ENCODE measurements at places on chromosomes 11 and 22.
A peak's percentile ranks its signal among the peaks of the same experiment; 100 is the strongest.

DNA sequence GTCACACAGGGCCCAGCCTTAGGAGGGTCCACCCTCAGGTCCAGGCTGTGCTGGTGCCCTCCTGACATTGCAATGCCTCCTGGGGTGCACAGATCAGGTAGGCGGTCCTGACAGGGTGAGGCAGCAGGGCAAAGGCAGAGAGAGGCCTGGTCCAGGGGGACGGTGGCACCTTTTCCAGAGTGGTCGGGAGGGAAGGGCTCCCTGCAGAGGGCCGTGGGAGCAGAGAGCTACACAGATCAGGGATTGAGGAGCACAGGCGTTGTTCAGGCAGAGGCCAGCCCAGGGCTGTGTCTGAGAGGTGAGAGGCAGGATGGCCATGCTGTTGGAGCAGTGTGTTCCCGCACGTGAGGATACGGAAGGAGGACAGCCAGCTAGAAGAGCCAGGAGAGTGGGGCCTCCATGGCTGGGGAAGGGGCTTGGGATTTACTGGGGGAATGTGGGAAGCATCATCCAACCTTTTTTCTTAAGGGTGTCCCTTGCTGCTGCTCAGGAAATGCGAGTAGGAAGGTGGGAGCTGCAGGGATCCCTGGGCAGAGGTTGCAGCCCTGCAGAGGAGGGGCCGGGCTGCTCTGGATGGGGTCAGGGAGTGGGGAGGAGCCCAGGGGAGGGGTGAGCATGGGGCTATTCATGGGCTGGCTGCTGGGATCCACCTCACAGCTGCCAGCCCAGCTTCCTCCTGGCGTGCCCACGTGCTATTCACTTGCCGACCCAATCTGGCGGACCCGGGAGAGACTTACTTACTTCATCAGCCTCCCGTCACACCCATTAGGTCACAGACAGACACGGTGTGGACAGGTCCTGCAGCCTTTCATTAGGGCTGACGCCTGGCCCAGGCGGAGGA is 1516.4 kb downstream of the TBC1D22A start:
- no peak for DNase-seq

DNA sequence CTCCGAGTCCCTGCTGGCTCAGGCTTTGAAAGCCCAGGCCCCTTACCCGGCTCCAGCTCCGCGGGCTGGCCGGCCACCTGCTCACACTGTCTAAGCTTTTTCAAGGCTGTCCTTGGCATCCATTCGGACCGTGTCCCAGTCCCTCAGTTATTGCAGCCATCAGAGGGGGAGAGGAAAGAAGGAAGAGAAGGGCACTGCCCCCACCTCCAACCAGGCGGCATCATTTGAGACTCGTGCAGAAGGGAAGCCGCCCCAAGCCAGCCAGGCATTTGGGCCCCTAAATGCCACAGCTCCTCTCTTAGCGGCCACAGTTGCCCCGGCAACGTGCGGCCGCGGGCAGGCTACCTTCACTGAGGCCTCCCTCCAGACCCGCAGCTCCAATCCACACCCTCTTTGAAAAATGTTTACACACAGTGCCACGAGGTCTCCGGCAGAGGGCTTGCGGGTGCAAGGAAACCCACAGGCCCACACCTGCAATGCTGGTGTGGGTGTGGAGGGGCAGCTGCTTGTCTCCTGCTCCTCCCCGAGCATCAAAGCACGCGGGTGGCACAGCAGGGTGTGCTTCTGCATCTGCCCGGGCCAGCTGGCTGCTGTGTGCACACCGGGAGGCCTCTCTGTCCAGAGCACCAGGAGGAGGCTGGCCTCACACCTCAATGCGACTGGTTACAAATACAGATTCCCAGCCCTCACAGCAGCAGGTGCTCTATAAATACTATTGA is 124.4 kb downstream of the CTTN start:
- DNase-seq = no peak

- DNase-seq = no peak
These were observed 16.4 kb upstream of the SYVN1 start for GRCh38 chr11:65150509-65151299.

GRCh38 chr11:130725421-130726233 is 190.7 kb downstream of the SNX19 start:
- no peak for DNase-seq

- no peak for DNase-seq
These were observed 599.9 kb downstream of the BUD13 start for GRCh38 chr11:116172851-116173250.

GRCh38 chr11:126669416-126669815 is 313.9 kb downstream of the ST3GAL4 start:
- DNase-seq = no peak

- no peak for DNase-seq
These were observed 51.6 kb downstream of the ST3GAL4 start for GRCh38 chr11:126407101-126407521.

GRCh38 chr11:91394727-91395414 is 829.7 kb upstream of the FAT3 start:
- no peak for DNase-seq

- DNase-seq = no peak
These were observed 91.2 kb downstream of the CLPB start for GRCh38 chr11:72343006-72343756.

- peak; percentile 87 for DNase-seq
These were observed 26.4 kb downstream of the KCTD17 start for GRCh38 chr22:37077802-37078448.

- no peak for DNase-seq
These were observed at the start of gene C11orf86 for GRCh38 chr11:66974724-66975404. Gene C11orf86, plus strand, starts transcription at chr11:66975304. Its CDS starts 59 bp downstream, at chr11:66975363.

DNA sequence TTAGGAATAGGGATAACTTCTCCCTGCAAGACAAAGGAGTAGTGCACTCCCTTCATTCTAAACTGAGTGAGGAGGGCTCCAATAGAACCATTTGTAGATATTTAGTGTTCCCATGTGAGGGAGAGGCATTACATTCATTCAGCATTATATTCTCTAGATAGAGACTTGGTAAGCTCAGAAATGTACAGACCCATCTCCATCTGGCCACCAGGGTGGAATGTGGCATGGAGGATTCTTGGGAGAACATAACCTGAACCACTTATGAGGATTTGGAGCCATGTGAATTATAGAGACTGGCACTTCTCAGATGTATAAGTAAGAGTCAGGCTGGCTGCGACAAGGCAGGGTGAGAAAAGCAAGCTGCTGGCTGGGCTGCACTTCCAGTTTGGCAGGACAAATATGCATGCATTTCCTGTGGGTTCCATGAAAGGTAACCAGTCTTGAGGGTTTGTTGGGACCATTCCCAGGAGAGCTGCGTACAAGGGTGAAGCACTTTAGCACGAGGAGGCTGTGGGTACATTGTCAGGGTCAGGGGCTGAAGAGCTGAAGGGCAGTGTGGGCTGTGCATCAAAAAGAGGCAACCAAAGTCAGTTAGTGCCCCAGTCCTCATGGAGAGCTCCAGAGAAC is 9.2 kb downstream of the RRP8 start:
- no peak for DNase-seq

DNA sequence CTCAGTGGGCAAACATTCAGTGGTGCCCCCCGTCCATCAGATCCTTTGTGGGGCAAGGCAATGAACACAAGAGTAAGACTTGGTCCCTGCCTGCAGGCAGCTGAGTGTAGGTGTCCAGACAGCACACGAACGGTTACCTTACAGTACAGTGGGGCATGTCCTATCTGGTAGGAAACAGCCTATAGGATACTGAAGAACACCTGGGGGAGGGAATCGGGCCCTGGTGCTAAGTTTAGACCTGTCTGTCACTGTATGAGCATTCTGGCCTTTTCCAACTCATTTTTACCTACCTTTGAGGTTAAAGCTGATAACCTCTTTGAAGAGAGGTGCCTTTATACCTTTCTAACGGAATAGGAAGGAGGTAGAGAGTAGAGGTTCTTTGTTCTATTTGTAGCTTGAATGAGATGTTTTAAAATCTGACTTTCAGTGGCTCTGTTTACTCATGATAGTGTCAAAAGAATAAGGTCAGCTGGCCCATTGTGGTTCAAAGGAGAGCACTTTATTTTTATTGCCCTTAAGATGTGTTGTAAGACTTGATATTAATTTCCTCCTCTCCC is 8.9 kb downstream of the ZNRF3 start:
- no peak for DNase-seq

DNA sequence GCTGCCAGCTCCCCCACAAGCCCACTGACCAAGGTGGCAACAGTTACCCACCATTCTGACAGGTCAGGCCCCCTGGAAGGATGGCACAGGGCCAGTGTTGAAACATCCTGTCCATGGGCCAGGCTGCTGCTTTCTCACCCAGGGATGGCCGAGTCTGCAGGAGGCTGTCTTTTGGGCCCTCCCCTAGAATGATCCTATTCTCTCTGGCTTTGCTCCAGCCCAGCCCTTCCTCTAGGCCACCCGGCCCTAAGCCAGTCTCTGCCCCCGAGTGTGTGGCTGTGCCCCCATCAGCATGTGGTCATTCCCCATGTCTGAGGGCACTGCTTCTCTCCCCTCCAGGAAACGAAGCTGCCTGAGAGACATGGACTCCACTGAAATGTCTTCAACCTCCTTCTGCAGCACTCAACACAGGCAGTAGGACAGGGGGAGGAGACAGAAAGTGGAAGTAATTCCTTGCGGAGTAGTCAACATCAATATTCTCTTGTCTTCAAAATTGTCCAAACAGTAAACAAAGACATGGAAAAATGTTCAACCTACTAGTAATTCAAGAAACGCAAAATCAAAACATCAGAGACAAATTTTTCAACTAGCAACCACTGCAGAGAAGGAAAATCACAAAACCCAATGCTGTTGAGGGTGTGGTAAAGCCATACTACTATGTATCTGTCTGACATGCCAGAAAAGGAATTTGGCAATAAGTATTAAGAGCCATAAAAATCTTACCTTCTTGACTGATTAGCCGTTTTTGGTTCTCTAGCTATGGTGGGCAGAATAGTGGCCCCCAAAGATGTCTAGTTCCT is 5.1 kb upstream of the SCARF2 start:
- no peak for DNase-seq

DNA sequence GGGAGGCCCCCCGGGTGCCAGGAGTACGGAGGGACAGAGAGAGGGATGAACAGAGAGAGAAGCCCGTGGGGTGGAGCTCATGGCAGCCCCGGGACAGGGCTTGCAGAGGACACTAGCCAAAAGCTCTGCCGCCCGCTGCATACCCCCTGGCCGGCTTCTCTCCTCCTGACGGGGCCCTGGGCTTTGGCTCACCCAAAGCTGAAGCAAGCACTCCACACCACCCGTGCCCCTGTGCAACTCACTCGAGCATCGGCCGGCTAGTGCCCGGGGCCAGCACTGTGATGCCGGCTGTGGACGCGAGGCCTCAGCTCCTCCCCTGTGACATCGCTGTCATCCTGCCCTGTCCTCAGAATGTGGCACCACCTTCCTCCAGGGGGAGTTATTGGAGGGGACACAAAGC is 429.6 kb downstream of the BRD1 start:
- no peak for DNase-seq

DNA sequence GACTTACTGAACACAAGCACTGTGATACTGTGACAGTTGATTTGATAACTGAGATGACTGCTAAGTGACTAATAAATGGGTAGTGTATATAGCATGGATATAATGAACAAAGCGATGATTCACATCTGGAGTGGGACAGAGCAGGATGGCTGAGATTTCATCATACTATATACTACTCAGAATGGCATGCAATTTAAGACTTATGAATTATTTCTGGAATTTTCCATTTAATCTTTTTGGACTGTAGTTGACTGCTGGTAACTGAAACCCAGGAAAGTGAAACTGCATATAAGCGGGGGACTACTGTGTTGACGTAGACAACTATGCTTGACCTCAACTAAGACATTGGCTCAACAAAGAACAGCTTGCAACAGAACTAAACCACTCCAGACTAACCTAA is 20.0 kb upstream of the NUCB2 start:
- DNase-seq = no peak

GRCh38 chr11:9977554-9977953 is 313.7 kb downstream of the SWAP70 start:
- no peak for DNase-seq

DNA sequence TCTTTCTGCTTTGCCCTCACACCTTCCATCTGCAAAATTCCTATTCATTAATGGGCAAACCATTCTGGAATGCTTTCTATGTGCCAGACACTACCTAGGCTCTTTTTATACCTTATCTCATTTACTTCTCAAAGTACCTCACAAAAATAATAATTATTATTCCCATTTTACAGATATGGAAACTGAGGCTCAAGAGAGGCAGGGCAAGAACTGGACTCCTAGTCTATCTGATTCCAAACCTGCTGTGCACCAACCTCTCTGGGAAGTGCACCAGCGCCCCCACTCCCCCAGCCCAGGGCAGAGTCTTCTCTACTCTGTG is 826 bp upstream of the DGAT2 start:
- no peak for DNase-seq

DNA sequence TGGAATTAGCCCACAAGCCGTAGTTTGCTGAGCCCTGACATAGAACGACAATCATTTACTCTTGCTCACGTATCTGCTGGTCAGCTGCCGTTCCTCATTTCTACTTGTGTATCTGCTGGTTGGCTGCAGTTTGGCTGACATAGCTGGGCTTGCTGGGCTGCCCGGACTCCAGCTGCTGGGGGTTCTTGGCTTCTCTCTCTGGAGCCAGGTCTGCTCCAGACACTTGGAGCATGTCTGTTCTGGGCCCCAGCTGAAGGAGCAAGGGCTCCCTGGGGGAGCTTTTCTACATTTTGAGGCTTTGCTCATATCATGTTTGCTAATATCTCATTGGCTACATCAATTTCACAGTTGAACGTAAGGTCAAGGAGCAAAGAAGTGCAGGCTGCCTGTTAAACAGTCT is 47.3 kb downstream of the PRDM11 start:
- no peak for DNase-seq

DNA sequence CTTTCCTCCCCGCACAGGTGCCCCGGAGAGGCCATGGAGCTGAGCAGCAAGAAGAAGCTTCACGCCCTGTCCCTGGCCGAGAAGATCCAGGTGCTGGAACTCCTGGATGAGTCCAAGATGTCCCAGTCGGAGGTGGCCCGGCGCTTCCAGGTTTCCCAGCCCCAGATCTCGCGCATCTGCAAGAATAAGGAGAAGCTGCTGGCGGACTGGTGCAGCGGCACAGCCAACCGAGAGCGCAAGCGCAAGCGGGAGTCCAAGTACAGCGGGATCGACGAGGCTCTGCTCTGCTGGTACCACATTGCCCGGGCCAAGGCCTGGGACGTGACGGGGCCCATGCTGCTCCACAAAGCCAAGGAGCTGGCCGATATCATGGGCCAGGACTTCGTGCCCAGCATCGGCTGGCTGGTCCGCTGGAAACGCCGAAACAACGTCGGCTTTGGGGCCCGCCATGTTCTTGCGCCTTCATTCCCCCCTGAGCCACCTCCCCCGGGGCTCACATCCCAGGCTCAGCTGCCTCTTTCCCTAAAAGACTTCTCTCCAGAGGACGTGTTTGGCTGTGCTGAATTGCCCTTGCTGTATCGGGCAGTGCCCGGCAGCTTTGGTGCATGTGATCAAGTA is 1.3 kb downstream of the TIGD3 start:
- DNase-seq = no peak
